Activated CD8-positive, alpha-beta T cell treated with anti-CD3 and anti-CD28 coated beads, Interleukin-2, amount 10 ng/mL, durations not matched to agents 7 days and 5 days (primary cell): ENCODE measurements at places on chromosomes 1 and 21. TPM values are rescaled to one million over a fixed set of nuclear protein-coding genes. Genes with fewer than 3 reads are reported as not detected.

SIPA1L2 gene
- 0.66 TPM for total RNA-seq

CHIA gene
- total RNA-seq, result not detected

CACNA1S gene
- not detected for total RNA-seq

HEATR1 gene
- 41.1 TPM for total RNA-seq

SPRR2G gene
- not detected for total RNA-seq

CR1L gene
- not detected for total RNA-seq

ADAMTS5 gene
- total RNA-seq, result not detected

THEMIS2 gene
- 35.9 TPM for total RNA-seq

PPOX gene
- total RNA-seq, result 38.5 TPM

PIGR gene
- not detected for total RNA-seq

UBL4B gene
- not detected for total RNA-seq

S100A6 gene
- 425 TPM for total RNA-seq

- H3K27me3 ChIP-seq, result peaks cover 7% of the 10 kb centered on the region
- H3K4me1 ChIP-seq, result no peaks in the 10 kb centered on the region
- no peak overlapping the region for H3K4me3 ChIP-seq
Observed at GRCh38 chr1:17502326-17502778, 37.1 kb upstream of the ARHGEF10L start.

- no peaks in the 10 kb centered on the region for H3K36me3 ChIP-seq
- no peaks in the 10 kb centered on the region for H3K4me1 ChIP-seq
- H3K4me3 ChIP-seq, result no peak overlapping the region
- H3K27ac ChIP-seq, result no peak overlapping the region
Observed at GRCh38 chr21:31537872-31538576, 121.5 kb upstream of the SOD1 start.

DNA sequence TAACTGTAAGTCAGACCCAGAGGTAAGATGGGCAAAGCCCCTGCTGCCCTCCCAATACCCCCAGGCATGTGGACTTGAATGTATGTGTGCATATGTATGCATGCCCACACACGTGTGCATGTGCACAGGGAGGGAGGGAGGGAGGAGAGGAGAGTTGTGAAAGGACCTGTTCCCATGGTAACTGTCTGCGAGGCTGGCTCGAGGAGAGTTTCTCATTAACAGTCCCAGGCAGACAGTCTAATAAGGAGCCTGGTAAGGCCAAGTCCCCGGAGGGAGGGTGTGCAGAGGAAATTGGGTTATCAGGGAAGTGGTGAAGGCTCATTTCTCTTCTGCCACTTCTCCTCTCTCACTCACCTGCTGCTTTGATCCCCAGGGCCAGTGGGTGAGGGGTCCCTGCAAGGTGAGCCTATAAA, 74.9 kb downstream of the NFASC start:
- no peak overlapping the region for H3K4me3 ChIP-seq
- peaks cover 14% of the 10 kb centered on the region for H3K27me3 ChIP-seq
- H3K27ac ChIP-seq, result no peak overlapping the region
- peaks cover 6% of the 10 kb centered on the region for H3K4me1 ChIP-seq

- no peaks in the 10 kb centered on the region for H3K27me3 ChIP-seq
- no peaks in the 10 kb centered on the region for H3K36me3 ChIP-seq
- H3K27ac ChIP-seq, result no peak overlapping the region
- H3K4me1 ChIP-seq, result peaks cover 20% of the 10 kb centered on the region
Observed at GRCh38 chr1:66996018-66996682, 57.8 kb downstream of the SLC35D1 start.

DNA sequence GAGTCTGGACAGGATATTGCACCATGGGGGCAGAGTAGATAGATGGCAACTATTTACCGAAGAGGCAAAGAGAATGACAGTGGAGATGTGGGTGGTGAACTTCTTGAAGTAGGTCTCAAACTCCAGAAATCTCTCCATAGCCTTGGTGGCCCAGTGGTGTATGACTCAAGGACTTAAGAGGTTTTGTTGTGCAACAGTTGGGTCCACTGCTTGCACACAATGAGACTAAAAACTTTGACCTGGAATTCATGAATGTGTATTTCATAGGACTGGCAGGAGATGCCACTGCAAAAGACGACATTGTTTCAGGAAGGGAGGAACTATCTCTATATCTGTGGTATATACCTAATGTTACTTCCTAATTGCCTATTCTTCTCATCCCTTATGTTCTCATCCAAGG, 75.9 kb downstream of the ZSCAN20 start:
- H3K4me3 ChIP-seq, result no peak overlapping the region
- DNase-seq, result no peak
- H3K4me1 ChIP-seq, result no peaks in the 10 kb centered on the region
- no peaks in the 10 kb centered on the region for H3K36me3 ChIP-seq

- H3K27ac ChIP-seq, result no peak overlapping the region
- no peak for DNase-seq
- peaks cover 3% of the 10 kb centered on the region for H3K36me3 ChIP-seq
- peaks cover 14% of the 10 kb centered on the region for H3K4me1 ChIP-seq
- no peak overlapping the region for H3K4me3 ChIP-seq
- H3K27me3 ChIP-seq, result peaks cover 14% of the 10 kb centered on the region
Observed at GRCh38 chr1:38528623-38529022, 330.9 kb downstream of the RRAGC start.

GRCh38 chr1:218926631-218927030, 247.0 kb upstream of the LYPLAL1 start:
- no peak overlapping the region for H3K27ac ChIP-seq
- H3K4me1 ChIP-seq, result no peaks in the 10 kb centered on the region
- DNase-seq, result no peak
- no peak overlapping the region for H3K4me3 ChIP-seq

DNA sequence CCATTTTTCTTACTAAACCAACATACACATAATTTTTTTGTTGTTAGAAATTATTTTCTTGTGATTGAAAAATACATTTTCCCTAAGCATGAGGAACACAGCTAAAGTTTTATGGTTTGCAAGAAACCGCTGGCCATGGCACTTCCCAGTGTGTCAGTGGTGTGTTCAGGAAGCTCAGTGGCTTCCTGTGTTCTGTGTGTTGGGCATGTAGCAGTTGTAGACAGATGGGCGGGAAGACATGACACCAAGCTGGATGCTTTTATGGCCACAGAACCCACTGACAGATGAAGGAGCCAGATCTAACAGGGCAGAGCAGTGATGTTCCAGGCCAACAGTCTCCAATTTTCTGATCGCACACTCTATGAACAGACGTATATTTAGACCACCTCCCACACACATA, 119.8 kb downstream of the GALNT2 start:
- H3K27me3 ChIP-seq, result no peaks in the 10 kb centered on the region
- no peak overlapping the region for H3K4me3 ChIP-seq
- peaks cover 11% of the 10 kb centered on the region for H3K36me3 ChIP-seq
- DNase-seq, result peak; percentile 46
- peak overlapping the region; percentile 62 for H3K27ac ChIP-seq
- peaks cover 50% of the 10 kb centered on the region for H3K4me1 ChIP-seq

DNA sequence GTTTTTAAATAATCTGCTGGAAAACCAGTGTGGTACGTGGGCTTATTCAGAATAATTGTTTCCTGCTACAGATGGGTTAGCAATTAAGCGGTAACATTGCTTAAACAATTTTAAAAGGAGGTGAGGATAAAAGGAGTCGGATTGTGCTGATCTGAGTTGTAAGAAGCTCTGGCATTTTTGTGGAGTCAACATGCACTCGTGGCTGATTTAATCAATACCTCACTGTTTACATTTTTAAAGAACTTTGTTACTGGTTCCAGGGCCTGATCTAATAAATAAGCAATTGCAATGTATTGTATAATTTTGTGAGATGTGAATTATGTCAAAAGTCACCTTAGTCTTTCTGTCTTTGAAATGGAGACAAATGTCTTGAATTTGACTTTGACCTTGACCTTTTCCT, 474.0 kb downstream of the SETD4 start:
- H3K4me3 ChIP-seq, result no peak overlapping the region
- peaks cover 11% of the 10 kb centered on the region for H3K27me3 ChIP-seq
- no peak for DNase-seq
- H3K36me3 ChIP-seq, result no peaks in the 10 kb centered on the region
- H3K4me1 ChIP-seq, result no peaks in the 10 kb centered on the region

DNA sequence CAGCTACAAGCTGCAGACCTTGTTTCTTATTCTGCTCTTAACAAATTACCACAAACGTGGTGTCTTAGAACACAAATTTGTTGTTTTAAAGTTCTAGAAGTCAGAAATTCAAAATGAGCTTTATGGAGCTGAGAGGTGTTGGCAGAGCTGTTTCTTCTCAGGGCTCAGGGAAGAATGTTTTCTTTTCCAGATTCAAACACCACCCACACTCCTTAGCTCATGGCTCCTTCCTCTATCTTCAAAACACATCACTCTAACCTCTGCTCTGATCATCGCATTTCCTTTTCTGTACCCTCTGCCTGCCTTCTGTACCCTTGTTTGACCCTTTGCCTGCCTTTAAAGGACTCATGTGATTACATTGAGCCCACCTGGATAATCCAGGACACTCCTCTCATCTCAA, 26.9 kb upstream of the ITLN1 start:
- no peak overlapping the region for H3K4me3 ChIP-seq
- H3K27me3 ChIP-seq, result peaks cover 10% of the 10 kb centered on the region
- no peaks in the 10 kb centered on the region for H3K36me3 ChIP-seq
- no peaks in the 10 kb centered on the region for H3K4me1 ChIP-seq
- H3K27ac ChIP-seq, result no peak overlapping the region
- DNase-seq, result no peak

DNA sequence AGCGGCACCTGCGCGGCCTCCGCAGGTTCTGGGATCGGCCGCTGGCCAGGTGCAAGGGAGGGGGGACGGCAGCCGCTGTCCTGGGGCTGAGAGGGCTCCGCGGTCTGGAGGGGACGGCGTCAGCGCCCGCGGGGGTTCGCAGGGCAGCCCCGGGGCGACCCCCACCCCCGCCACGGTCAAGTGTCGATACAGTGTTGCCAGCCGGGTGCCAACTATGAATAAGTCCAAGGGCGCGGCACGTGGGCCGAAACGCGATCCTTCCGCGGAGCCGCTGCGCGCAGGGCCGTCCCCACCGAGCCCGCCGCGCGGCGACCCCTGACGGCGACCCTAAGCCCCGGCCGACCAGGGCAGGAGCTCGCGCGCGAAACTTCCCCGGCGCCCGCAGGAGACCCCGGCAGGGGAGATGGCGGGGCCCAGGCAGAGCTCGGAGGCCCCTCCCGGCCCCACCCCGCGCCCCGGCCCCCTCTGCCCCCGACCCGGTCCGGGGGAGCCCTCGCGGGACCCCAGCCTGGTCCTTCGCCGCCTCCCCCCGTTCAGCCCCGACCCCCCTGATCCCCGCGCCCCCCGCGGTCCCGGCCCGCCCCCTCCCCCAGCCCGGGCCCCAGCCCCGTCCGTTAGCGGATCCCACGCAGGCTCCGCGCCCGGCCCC, 586 bp upstream of the AGPAT3 start:
- H3K4me3 ChIP-seq, result peak overlapping the region; percentile 48
- peaks cover 44% of the 10 kb centered on the region for H3K4me1 ChIP-seq

DNA sequence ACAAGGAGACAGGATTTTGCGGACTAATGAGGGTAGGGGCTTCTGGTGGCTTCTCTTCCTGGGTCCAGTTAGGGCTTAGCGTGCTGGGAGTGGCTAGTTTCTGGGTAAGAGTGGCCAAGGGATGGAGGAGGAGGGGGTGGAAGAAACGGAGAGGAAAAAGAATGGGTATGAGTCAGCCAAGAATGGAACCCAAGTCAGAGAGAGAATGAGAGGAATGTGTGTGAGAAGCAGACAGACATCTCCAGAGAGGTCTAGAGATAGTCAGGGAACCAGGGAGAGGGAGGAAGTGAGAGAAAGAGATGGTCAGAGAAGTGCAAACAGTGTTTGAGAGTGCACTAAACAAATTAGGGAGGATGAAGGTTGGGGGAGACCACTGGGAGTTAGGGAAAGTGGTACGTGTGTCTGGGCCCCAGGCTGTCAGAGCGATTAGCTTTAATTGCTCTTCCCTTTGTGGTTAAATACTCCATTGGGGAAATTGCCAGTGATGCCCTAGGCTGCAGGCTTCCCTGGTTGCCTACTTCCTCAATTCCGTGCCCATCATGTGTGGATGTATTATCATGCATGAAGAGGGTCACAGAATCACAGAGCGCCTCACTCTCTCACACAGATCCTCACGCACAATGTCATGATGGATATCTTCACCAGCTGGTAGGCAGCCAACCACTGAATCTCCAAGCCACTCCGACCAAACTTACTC, 1.4 kb downstream of the PEA15 start:
- DNase-seq, result no peak
- peak overlapping the region; percentile 84 for H3K4me3 ChIP-seq
- peak overlapping the region; percentile 64 for H3K27ac ChIP-seq
- no peaks in the 10 kb centered on the region for H3K27me3 ChIP-seq
- peaks cover 28% of the 10 kb centered on the region for H3K4me1 ChIP-seq

- peaks cover 31% of the 10 kb centered on the region for H3K27me3 ChIP-seq
- H3K4me3 ChIP-seq, result no peak overlapping the region
- DNase-seq, result no peak
- H3K4me1 ChIP-seq, result no peaks in the 10 kb centered on the region
- H3K27ac ChIP-seq, result no peak overlapping the region
- no peaks in the 10 kb centered on the region for H3K36me3 ChIP-seq
Observed at GRCh38 chr1:30856260-30856790, 52.2 kb downstream of the SDC3 start.

DNA sequence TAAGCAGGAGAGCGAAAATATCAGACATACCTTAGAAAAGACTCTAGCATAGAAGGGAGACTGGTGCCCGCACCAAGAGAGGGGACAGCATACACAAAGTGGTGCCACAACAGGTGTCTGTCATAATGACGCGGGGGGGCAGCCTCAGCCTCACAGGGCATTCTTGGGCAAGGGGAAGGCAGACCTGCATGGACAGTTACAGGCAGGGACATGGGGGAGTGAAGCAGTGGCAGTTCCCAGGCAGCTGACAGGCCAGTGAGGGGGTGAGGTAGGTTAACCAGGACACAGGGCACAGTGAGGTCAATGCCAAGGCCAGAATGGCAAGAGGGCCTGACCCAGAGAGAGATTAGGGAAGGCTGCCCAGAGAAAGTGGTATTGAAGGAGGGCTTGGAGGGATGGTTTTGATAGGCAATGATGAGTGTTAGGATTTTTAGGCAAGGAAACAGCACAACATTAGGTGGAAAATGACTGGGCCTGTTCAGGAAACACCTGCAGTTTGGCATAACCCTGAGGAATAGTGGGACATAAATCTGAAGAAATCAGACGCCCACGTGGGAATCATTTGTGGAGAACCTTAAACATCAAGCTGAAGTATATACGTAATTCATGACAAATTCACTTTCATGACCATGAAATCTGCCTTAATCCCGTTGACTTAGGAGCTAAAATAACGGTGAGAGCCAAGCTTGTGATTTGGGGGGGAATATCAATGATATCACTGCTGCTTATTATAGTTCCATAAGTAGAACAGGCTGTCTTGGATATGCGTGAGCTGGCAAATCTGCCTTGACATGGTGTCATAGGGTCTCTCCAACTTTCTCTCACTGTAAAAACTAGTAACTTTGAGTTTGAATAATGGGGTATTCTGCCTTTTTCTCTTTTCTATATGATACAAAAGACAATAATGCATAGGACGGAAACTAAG, 8.9 kb downstream of the PTPN14 start:
- H3K27me3 ChIP-seq, result peaks cover 38% of the 10 kb centered on the region
- DNase-seq, result no peak
- H3K4me3 ChIP-seq, result no peak overlapping the region
- no peaks in the 10 kb centered on the region for H3K36me3 ChIP-seq

DNA sequence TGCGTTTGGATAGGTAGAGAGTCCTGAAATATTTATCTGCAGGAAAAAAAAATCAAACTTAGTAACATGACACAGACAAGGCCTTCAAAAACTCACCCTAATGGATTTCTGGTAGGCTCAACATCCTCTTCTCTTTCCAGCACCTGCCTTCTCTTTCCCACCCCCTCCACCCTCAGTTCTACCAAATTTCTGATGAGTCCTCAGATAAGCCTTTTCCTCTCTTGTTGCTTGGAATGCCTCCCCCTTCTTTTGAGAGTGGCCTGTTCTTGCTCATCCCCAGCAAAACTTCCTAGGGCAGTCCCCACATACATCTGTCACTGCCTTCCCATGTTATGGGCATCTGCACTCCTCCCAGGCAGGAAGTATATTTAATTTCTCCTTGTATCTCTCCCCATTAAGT, 7.6 kb upstream of the LBR start:
- H3K27ac ChIP-seq, result no peak overlapping the region
- no peak for DNase-seq
- H3K36me3 ChIP-seq, result no peaks in the 10 kb centered on the region
- H3K4me3 ChIP-seq, result no peak overlapping the region
- peaks cover 11% of the 10 kb centered on the region for H3K27me3 ChIP-seq
- H3K4me1 ChIP-seq, result no peaks in the 10 kb centered on the region
